ENCODE measurements at places on chromosomes 4 and X.
A peak's percentile ranks its signal among the peaks of the same experiment; 100 is the strongest.

- no peak for DNase-seq
Measured at GRCh38 chr4:54100595-54101189, 729 bp downstream of the GSX2 start.

- no peak for DNase-seq
Measured at GRCh38 chr4:129783596-129783995, 687.6 kb downstream of the C4orf33 start.

- DNase-seq: peak; percentile 69
Measured at GRCh38 chr4:7101692-7102515, 34.0 kb upstream of the GRPEL1 start.

- no peak for DNase-seq
Measured at GRCh38 chr4:94410678-94411206, 41.0 kb upstream of the PDLIM5 start.

DNA sequence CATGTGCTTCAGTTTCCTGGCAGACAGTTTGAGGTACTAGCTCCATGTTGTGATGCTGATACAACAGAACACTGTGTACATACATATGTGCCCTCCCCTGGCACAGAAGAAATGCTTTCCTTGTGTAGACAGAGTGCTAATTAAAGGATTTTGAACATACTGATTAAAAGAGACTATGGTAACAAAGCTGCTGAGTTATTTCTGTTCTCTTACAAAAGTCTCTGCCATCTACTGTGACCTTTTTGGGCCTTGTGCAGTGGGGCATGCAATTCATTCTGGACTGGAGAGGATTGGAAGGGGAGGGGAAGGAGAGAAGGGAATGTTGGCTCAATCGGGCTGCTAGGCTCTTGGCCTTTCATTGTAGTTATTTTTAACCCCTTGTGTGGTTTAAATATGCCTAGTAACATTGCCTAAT is 6.0 kb downstream of the PDLIM5 start:
- DNase-seq: peak; percentile 30

GRCh38 chr4:137156054-137156453 is 376.2 kb downstream of the PCDH18 start:
- DNase-seq: no peak

- DNase-seq: no peak
Measured at GRCh38 chrX:152958047-152958446, 35.9 kb downstream of the PNMA5 start.

DNA sequence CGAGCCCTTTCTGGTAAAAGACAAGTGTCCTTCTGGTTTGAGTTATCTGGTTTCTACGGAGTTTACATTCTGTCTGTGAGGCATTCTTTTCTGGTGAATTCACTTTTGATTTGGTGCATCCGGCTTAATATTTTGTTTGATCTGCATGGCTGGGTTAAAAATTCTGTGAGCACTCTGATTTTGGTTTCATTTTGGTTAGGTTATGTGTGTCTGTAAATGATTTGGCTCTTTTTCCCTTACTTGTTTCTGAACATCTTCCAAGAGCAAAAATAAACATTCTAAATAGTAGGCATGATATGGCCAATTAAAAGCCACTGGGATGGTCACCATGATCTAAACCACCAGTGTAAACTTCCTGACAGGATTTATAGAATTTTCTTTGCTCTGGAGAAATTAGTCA is 85.7 kb upstream of the PTPN13 start:
- DNase-seq: no peak

Data from nucleus accumbens (tissue), 56 donors.